B cell (primary cell): ENCODE measurements at places on chromosomes 4 and X.

DNA sequence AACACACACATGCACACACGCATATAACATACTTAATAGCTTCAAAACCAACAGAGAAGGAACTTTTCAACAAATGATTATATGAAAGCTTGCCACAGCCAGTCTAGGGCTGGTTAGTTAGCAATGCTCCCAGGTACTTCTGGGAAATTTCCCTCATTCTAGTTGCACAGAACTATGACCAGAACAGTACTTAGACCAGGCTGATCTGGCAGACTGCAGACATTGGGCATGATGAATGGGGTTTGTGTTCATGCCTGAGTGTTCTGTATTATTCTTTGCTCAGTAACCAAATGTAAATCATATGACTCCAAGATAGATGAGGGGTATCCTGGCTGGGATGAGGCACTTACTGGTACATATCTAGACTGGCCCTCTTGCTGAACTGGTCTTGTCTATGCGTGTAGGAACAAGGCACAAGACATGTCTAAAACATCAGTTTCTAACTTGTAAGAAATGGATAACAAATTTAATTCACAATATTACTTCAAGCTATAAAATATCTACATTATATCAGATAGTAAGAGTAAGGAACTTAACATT, 50.3 kb upstream of the GEMIN8 start:
- no peak for DNase-seq

- DNase-seq = no peak
Observed at GRCh38 chrX:14819769-14820168, 53.1 kb downstream of the FANCB start.

- DNase-seq = no peak
Observed at GRCh38 chr4:92235731-92236130, 68.0 kb upstream of the GRID2 start.

DNA sequence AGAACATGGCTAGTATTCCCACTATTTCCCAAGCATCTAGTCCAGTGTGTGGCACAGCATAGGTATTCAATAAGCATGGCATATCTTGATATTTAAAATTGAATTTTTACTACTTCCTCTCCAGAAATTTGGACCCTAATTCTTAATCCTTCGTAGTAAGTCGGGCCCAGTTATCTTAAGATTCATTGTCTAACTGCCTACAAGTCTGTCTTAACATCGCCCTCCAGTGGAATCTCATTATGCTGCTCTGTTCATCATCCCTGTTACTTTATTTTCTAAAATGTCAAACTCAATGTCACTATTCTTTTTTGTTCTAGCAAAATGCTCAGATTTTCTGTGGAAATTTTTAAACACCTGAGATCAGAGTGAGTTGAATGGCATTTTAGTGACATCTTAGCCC, 606.2 kb downstream of the KLHL13 start:
- DNase-seq = no peak

DNA sequence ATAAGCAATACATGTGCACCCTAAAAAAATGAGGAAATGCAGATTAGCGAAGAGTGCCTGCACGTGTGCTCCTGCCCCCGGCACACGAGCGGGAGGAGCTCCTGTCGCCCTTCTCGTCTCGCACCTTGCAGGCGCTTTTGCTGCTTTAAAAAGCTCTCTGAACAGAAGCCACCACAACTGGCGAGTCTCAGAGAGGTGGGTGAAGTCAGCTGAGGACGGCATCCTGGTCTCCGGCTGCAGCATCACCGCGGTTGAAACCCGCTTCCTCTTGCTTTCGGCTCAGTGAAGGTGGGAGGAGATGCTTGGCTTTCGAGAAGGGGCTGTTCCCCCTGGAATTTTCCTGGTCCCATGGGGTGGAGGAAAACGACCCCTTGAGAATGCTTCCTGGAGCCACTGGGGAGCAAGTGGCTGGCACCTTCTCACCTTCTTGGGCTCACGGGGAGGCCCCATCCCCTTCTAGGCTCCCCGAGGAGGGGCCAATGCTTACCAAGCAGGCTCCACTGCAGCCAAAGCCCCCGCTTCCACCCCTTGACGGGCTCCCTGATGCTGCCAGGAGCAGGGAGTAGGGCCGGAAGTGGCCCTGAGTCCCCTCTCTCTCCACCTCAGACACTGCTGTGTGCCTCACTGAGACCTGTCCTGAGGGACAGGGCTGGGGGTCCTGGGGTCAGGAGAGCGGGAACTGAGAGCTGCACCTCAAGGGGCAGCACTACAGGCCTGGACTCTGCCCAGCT, 29.2 kb upstream of the MXD4 start:
- peak; percentile 75 for DNase-seq

DNA sequence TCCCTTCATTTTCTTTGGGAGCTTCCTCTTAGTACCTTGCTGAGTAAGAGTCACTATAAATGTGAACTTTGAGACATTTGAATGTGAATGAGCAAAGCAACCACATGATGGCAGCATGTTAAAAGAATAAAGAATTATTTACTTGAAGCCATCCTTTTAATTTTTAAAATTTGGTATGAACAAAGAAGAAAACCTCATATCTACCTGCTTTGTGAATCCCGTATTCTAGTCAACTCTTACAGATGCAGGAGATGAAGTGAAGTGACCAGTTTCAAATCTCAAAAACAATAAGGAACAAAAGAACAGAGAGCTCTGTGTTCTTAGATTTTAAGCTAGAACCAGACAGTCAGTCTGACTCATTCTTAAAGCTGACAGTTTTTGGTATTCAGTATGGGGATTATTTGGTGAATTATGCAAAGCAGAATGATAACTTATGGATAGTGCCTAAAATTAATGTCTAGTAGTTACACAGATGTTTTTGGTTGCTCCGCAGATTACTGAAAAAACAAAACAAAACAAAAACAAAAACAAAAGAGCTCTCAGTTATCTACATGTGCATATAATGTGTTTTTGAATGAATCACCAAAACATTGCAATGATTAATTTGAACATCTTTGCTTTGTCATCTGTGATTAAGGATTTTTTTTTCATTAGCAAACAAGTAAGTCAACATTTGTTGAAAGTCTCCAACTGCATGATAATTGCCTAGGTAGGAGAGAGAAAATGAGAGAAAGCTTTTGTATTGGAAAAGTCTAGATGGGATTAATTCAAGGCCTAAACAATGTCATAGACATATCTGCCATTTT, 48.2 kb upstream of the H2AZ1 start:
- no peak for DNase-seq

DNA sequence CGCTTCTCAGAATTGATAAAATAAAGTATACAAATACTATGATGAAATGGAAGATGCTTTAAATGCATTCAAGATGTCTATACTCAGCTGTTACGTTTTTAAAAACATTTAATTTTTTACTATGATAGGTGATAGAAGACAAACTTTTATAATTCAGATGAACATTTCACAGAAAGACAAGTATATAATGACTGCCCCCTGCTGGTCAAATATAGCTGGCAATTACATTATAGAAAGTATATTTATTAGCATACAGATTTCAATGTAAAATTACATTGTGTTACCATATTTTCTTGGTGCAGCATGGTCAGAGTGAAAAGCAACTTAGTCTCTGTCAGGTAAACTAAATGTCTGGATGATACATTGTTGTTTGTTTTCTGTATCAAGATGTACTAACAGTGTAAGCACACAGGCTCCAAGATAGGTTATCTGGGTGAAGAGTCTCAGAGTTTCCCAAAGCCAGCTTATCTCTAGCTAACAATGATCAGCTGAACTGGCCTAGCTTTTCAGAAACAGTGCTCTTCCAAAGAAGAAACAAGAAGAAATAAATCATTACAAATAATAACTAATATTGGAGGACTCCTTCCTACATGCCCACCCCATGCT, 54.1 kb downstream of the SRPX start:
- peak; percentile 37 for DNase-seq

DNA sequence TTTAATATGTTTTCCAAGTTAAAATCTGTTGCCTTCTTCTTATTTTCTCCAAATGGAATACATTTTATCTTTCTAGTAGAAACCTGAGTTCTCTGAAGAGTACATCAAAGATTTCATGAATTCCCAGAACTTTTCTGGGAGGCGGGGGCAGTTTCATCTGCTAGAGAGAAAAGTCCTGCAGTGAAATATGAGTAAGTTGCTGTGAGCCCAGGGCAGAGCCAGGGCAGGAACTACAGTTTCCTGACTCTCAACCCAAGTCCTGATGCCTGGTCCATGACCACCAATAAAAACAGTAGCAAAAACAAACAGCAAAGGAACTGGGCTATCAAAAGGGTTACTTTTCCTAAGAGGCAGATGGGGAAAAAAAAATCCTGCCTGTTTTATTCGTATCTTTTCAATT, 239.4 kb upstream of the CTSO start:
- DNase-seq = no peak

DNA sequence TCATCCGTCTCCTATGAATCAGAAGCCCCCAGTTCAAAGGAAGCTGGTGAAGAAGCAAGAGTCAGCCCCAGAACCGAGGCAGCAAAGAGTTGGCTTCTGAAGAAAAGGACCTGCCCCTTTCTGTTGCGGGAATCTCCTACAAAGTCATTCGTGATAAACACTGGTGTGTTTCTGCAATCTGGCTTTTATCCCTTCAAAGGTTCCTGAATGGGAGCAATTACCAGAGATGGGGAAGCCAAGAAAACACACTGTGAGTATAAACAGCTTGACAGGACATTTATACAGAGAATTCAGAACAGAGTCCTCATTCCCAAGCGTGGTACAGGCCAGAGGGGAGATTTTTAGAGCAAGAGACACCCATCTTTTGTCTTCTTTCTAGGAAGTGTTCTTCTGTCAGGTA, 226.8 kb upstream of the LNX1 start:
- DNase-seq = no peak

GRCh38 chr4:121156822-121157769, 7.0 kb downstream of the TNIP3 start:
- no peak for DNase-seq

DNA sequence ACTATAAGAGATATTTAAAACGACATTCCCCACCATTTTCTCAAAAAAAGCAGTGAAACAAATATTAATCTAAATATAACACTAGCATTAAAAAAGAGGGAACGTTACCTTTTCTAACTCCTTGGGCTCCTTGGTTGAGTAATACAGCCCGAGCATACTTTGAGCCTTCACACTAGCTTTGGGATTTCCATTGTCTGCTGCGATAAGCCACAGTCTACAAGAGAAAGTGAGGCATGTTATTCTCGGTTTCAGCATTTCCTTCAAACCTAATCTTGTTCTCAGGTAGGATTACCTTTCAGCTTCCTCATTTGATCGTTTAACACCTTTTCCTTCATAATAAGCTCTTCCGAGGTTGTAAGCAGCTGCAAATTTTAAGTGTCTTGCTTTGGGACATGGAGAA, 21.7 kb downstream of the LRP2BP start:
- no peak for DNase-seq

- no peak for DNase-seq
Observed at GRCh38 chr4:86481440-86481839, 112.7 kb upstream of the PTPN13 start.

- no peak for DNase-seq
Observed at GRCh38 chr4:2433609-2434350, 15.0 kb downstream of the CFAP99 start.

GRCh38 chrX:136380010-136380769, 79.4 kb downstream of the ADGRG4 start:
- no peak for DNase-seq

- DNase-seq = no peak
Observed at GRCh38 chr4:25069014-25069413, 38.3 kb upstream of the LGI2 start.

DNA sequence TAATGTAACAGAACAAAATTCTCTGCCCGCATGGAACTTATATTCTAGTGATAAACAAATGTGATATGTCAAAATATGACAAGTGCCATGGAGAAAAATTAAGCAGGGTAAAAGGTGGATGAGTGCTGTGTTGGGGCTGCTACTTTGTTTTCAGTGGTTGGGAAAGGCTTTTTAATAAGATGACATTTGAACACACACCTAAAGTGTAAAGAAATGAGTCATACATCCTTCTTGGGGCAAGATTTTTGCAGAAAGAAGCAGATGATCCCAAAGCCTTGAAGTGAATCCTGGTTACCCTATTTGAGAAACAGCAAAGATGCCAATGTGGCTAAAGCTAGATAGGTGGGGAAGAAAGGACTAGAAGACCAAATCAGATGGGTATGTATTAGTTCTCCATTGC, 564.1 kb downstream of the INPP4B start:
- DNase-seq = no peak

- peak; percentile 79 for DNase-seq
Observed at GRCh38 chr4:40055863-40056715, 561 bp upstream of the N4BP2 start.

DNA sequence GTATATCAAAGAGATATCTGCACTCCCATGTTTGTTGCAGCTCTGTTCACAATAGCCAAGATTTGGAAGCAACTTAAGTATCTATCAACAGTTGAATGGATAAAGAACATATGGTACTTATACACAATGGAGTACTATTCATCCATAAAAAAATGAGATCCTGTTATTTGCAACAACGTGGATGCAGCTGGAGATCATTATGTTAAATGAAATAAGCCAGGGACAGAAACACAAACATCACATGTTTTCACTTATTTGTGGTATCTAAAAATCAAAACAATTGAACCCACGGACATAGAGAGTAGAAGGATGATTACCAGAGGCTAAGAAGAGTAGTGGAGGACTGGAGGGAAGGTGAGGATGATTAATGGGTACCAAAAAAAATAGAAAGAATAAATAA, 14.2 kb downstream of the IQCM start:
- no peak for DNase-seq

DNA sequence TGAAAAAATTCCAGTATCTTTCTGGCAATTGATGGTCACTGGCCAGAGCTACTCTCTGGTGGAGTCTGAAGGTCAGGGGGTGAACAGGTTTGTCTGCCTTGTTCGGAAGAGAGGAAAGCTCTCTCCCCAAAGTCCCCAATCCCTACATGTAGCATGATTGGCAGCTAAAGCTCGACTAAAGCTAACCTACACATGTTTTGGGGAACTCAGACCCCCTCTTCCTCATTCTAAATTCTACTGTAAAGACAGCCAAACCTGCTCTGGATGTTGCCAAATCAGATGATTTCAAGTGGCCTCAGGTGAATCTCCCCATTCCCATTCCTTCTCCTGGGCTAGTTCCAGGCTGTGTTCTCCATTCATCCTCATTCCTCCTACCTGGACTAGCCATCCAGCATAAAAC, 84.1 kb downstream of the MSN start:
- DNase-seq = no peak

DNA sequence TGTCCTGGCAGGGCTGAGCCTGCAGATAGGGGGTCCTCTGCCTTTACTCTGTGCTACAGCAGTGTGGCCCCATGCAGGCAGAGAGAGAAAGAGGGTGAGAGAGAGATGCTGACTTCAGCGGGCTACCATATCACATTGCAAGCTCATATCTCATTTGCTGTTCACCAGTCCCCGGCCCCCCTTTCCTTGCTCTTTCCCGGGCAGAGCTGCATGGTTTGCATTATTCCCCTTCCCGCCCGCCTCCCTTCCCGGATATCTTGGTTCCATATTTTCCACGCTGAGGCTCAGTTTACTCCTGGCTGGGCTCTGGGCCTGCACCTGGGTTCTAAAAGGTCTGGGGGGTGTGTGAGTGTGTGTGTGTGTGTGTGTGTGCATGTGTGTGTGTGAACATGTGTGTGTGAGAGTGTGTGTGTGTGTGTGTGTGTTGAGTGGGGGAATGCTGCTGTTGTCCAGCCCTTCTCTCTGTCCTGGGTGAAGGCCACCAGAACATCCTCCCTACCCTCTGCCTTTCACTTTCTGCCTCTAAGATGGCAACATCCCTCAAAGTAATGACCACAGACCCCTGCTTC, 63.5 kb downstream of the PJA1 start:
- DNase-seq = no peak

GRCh38 chrX:19867938-19868337, 19.5 kb downstream of the SH3KBP1 start:
- DNase-seq = no peak
